Adrenal gland (tissue), 19 donors: ENCODE measurements at places on chromosomes 6 and 20. TPM values are rescaled to one million over a fixed set of nuclear protein-coding genes. Genes with fewer than 3 reads are reported as not detected.
A peak's percentile ranks its signal among the peaks of the same experiment; 100 is the strongest.

RNF5 gene
- 120 TPM for polyA plus RNA-seq

DNA sequence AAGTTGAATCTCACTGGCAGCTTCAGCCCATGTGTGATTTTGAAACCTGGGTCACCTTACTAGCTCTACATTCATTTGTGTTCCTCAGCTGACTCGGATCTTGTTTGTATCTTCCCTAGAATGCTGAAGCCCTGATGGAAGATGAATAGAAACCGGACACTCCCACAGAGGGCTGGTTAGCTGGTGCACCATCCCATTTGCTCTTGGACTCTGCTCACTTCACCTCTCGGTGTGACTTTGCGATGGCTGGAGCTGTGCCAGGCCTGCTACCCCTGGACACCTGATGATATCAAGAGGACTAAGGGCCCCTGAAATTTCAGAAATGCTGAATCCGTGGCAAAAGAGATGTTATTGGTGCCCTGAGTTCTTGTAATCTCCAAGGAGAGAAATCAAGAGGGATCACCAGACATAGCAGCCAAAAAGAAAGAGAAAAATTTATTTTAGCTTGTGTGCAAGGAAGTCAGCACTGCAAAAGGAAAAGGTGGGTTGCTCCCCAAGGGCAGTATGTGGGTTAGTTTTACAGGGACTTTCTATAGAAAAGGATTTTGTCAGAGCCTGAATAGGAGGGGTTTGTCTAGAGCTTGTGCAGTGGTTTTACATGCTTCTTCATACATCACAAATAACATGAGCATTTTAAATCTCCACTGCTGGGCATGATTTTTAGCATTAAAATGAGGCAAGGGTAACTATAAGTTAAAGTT, 426.3 kb upstream of the NOX3 start:
- no peak for DNase-seq

DNA sequence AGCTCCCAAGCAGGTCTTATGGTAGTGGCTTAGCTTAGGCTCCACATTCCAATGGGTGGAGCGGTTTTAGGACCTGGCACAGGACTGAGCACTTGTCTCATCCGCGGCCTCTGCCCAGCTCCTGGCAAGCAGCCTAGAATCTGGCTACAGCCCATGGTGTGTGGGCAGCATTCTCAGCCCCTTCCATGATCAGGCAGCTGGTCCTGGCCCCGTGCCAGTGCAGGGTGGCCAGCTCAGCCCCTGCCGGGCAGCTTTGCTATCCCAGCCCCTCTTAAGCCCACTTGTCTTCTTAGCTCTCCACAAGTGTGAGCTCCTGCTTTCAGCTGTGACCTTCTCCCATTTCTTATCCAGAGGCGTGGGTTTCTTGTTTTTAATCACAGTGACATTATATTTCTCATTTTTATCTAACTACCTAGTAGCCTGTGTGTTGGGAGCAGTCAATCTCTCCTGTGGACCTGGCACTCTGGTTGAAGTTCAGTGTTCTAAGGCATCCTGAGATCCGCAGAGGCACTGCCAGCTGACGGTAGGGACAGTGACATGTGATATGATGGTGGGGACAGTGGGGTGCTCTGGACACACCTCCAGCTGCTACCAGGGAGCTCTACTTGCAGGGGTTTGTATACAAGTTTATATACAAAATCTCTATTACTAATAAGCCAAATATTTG, 119.9 kb upstream of the PRND start:
- peak; percentile 38 for DNase-seq

DNA sequence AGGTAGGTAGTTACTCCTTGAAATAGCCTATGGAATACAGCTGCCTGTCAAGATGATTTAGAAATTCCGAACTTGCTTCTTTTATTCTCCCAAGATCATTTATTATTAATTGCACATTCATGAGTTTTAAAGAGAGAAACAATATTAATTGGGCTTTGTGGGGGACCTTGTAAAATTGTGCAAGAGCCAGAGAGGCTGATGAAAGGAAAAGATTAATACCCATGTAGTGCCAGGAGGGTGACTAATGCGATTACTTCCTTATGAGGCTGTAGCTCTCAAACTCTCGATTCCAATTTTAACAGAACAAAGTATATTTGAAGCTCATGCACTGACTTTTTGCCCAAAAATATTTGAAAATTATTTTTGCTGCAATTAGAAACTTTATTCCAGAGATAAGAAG, 423.8 kb upstream of the ID4 start:
- DNase-seq: peak; percentile 7

SLC26A8 gene
- polyA plus RNA-seq: 0.20 TPM

PHACTR3 gene
- polyA plus RNA-seq: 0.57 TPM

DNA sequence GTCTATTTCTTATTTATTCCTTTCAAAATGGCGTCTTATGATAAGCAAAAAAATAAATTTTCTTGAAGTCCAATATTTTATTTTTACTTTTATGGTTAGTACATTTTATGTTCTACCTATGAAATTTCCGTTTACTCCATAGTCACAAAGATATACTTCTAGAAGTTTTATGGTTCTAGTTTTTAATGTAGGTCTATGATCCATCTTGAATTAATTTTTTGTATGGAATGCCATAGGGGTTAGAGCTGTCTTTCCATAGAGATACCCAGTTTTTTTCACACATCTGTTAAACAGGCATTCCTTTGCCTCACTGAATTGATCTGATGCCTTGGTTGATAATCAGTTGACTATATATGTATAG, 24.9 kb upstream of the ASIP start:
- no peak for DNase-seq

TMEM200A gene
- 7.1 TPM for polyA plus RNA-seq

MATN4 gene
- 0.37 TPM for polyA plus RNA-seq

RSPH4A gene
- 0.84 TPM for polyA plus RNA-seq
